ENCODE measurements at places on chromosomes 5 and 9.

DNA sequence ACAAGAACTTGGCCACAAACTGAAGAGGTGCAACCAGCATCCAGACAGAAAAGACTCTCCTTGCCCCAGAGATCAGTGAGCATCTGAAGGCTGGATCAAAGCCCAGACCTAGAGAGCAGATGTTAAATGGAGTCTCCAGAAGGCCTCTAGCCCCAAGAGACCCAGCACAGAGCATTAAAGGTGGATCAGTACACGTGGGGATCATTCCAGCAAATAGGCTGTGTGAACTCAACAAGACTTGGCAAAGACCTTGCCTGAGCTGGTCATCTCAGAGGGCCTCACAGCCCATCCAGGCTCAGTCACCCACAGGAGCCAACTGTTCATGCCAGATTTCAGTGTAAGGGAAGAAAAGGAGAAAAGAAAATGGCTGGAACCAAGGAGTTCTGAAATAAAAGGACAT lies 214.0 kb downstream of the ENC1 start:
- DNase-seq = no peak

DNA sequence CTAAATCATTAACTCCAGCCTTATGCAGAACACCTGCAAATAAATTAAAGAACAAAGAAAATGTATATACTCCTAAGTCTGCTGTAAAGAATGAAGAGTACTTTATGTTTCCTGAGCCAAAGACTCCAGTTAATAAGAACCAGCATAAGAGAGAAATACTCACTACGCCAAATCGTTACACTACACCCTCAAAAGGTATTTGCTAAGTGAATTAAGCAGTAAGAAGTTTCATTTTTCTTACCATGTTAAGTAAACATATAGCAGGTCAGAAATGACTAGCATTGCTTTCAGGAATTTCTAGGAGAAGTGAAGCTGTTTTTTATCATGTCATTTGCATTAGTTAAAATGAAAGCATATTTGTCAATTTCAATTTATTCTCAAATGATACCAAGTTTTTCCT lies 92.7 kb downstream of the MELK start:
- DNase-seq = no peak

DNA sequence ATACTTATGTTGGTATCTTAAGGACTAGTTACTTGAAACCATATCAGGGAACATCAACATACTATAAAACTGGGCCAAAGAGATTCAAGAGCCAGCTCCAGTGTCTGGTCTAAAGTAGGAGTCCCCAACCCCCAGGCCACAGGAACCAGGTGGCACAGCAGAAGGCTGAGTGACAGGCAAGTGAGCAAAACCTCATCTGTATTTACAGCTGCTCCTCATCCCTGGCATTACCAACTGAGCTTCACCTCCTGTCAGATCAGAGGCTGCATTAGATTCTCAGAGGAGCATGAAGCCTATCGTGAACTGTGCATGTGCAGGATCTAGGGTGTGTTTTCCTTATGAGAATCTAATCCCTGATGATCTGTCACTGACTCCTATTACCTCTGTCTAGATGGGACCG lies 581.6 kb upstream of the CDH9 start:
- DNase-seq = no peak

- DNase-seq = no peak
These were observed 85.8 kb upstream of the ALDH1A1 start for GRCh38 chr9:73038613-73039012.

GRCh38 chr5:147426640-147427327 lies 83.1 kb downstream of the DPYSL3 start:
- no peak for DNase-seq

DNA sequence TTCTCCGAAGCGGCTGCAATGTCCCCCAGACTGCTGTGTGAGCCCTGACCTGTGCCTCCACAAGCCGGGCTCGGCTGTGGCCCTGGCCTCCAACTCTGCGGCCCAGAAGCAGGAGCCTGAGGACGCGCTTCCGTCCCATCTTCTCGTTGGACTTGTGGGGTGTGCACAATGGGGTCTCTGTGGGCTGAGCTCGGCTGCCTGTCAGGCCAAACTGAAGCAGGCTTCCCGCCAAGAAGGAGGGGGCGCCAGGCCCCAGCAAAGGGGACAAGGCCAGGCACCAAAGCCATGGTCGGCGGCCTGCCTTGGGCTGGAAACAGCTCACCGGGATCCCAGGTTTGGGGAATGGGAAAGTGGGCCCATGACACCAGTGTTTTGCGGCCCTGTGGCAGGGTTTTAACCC lies 4.1 kb downstream of the NOTCH1 start:
- DNase-seq = no peak

DNA sequence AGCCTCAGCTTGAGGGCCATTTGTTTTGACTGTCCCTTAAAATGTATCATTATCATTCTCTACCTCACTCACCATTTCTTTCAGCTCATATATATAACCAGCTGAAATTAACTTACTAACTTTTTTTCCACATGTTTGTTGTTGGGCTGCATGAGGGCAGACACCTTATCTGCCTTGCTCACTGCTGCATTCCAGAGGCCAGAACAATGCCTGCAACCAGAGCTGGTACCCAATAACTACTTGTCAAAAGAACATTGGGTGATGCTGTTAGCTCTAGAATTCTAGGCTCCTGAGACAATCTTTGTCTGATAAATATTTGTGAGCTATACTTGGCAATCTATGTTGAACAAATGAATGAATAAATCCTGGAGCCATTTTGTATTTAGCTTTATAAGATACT lies 68.3 kb downstream of the HTR4 start:
- DNase-seq = no peak

DNA sequence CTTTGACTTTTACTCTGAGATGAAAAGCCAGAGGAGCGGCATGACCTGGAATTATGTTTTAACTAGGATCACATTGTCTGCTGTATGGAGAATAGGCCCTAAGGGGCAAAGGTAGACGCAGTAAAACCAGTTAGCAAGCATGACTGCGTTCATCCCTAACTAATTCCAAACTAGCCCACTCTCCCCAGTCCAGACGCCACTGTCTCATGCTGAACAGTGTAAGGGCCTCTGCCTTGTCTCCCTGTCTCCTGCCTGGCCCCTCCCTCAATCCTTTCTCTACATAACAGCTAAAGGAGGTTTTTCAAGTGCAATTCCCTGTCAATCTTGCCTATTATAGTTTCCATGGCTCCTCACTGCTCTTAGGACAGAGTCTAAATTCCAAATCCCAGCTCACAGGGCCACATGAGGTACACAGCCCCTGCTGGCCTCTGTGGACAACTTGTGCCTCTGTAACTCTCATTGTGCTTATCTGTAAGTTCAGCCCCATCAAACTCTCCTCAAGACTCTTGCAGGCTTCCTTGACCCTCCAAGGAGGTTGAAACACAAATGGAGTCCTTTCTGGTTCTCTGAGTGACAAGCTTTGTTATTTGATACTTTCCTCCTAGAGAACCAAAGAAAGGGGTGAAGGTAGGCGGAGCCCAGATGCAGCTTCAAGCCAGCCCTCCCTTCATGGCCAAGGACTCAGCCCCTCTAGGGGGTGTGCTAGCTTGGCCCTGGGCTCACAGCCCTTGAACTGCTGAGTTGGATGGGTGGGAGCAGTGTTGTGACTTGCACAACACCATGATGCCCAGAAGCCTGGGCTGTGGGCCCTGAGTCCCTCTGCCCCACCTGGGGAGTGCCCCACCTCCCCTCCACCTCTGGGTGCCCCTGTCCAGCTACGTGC lies 16.0 kb upstream of the SLC22A4 start:
- DNase-seq = no peak

DNA sequence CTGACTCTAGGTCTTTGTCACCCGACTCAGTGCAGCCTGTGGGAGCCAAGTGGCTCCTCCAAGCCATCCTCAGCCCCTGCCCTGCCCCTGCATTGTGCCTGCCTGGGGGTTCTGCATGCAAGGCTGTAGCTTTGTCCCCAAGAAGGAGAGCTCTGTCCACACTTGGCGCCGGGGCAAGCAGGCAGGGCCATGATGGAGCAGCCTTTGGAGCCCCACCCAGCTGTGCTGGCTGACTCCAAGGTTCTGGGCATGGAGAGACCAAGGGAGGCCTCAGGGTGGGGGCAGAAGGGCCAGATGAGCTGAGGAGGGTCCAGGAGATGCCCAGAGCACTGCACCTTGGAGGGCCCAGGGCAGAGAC lies 226.2 kb downstream of the CACNA1B start:
- no peak for DNase-seq

DNA sequence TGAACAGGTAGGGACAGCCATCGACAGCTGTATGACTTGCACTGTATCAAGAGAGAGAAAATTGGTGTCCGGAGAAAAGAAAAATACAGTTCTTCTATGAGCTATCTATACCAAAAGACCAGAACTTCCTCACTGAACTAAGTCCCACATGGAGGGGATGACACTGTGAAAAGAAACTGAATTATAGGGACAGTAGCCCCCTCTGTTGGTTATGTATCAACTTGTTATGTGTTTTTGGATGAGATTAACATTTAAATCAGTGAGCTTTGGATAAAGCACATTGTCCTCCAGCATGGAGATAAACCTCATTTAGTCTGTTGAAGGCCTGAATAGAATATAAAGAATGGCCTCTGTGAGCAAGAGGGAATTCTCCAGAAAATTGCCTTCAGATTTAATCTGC lies 176.6 kb upstream of the SH3GL2 start:
- DNase-seq = no peak

DNA sequence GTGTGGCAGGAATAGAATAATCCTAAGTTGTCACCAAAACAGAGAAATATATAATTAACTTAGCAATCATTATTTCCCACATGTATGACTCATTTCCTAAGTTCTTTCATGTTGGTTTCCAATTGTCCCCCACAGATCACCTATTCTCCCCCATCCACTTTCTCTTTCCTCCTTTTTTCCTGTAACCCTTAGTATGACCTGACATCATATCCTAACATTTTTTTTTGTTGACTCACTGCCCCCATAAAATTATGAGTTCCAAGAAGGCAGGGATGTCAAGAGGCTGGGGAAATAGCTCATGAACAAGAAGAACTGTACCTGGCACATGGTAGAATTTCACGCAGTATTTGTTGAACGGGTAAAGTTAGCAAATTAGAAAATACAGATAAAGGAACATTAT lies 186.7 kb downstream of the DCP2 start:
- DNase-seq = no peak

DNA sequence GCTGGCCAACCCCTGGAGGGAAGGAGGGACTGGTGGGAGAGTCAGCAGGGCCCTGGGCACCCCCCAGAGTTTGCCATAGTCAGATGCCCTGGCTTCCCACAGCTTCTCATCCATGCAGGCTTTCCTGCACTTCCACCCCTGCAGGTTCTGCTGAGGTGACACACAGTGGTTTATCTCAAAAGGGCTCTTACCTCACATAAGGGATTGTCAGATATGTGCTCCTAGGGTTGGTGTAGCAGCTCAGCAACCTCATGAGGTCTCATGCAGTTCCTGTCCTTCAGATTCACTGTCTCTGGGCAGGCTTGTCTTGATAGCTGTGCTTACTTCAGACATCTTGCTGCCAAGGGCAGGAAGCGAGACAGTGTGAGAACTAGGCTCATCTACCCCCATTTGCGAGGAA lies 143.4 kb downstream of the KDM4C start:
- no peak for DNase-seq

- no peak for DNase-seq
These were observed 225.0 kb upstream of the PRR16 start for GRCh38 chr5:120239086-120239485.

GRCh38 chr9:61669352-61669751 lies 479.5 kb downstream of the SPATA31A7 start:
- no peak for DNase-seq

DNA sequence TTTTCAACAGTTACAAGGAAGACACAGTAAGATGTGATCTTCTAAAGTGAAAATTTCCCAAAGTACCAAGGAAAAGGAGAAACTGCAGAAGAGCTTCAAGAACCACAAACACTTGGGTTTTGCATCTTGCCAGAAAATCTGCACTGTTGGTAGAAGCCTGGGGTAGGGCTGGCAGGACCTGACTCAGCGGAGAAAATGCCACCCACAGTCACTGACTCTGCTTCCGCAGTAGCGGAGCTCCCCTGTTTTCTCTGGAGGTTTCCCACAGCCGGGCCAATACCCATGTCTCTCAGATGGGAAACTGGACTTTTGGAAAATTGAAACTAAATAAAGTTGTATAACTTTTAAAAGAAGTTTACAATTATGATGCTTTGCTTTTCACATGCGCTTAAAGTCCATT lies 104.2 kb downstream of the MEF2C start:
- no peak for DNase-seq

DNA sequence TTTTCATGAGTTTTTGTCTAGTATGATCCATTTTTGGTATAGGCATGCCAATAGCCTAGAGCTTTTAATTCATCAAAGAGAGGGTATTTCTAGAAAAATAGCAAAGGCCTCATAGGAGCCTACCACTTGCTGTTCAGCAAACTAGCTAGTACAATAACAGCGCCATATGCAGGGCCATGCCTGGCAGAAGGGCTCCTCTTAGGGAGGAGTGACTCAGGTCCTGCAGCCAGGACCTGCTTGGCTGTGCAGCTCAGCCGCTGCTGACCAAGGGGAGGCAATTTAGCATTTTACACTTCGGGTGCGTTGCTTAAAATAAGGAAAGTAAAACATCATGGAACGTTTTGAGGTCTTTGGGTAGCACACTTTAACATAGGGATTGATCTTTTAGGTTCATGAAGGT lies 100.6 kb downstream of the TRIO start:
- no peak for DNase-seq

DNA sequence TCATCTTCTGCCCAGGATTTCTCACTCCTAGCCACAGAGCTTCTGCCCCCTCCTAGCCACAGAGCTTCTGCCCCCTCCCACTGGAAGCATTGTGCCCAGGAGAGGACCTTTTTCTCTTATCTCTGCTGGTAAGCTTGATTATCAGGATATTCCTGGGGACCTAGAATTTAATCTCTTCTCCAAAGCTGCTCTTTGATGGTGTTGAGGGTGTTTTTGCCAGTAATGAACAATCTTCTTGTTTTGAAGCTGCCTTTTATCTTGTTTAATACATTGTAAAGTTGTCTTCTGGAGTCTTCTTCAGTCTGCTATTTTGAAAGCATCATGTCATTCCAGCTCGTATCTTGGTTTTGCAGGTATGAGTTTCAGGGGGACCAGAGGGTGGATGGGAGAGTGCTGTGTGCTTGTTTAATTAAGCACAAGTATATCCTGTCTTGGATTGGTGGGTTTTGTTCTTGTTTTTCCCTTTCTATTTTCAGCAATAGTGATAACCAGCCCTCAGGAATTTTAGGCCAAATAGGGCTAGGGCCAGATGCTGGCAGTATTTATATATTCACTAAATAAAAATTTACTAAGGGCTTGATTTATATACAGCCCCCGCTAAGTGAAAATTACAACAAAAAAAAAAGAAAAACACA lies 214.0 kb upstream of the DMRT1 start:
- DNase-seq = no peak

GRCh38 chr9:2849941-2850340 lies 6.0 kb upstream of the PUM3 start:
- no peak for DNase-seq

- no peak for DNase-seq
These were observed 111.1 kb upstream of the EQTN start for GRCh38 chr9:27408001-27408400.

DNA sequence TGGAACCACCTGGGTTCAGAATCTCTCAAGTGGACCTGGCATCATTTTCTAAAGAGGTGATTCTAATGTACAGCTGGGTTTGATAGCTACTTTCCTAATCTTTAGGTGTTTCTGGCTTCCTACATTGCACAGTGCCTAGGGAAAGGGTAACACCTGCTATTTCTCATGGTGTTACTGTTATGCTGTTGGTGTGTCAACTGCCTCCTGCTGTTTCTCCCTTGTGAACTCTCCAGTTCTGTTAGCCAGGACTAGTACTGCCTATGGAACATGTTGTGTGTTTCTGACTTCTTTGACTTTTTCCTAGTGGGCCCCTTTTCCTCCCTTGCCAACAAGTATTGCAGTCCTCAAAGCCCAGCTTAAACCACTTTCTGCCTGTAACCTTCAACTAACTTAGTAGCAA lies 5.5 kb downstream of the ARHGEF28 start:
- DNase-seq = no peak

GRCh38 chr5:26847041-26847736 lies 191.2 kb downstream of the CDH9 start:
- no peak for DNase-seq

Measured in T-helper 1 cell (primary cell).